ENCODE measurements at places on chromosomes 2 and 18.

- DNase-seq = no peak
Observed at GRCh38 chr2:237564526-237565131, 1.7 kb upstream of the PRLH start.

DNA sequence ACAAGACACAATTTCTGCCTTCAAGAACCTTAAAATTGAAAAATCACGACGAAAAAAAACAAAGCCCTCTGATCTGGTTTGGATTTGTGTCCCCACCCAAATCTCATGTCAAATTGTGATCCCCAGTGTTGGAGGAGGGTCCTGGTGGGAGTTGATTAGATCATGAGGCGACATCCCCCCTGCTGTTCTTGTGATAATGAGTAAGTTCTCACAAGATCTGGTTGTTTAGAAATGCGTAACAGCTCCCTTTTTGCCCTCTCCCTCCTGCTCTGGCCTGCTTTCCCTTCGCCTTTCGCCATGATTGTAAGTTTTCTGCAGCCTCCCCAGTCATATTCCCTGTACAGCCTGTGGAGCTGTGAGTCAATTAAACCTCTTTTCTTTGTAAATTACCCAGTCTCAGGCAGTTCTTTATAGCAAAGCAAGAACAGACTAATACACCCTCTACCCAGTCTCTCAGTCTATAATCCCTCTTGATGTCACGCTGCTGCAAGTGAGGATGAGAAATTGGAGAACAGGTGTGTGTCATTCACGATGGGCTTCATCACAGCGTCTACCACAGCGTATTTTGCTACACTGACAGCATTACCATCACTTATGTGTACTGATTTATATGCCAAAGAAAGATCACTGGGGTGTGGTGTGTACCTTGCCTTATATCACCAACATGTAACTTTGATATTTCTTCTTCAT, 330.7 kb downstream of the MTX2 start:
- DNase-seq = no peak

GRCh38 chr2:187157046-187157445, 291.0 kb downstream of the CALCRL start:
- no peak for DNase-seq

GRCh38 chr2:150792780-150793300, 305.4 kb upstream of the RND3 start:
- no peak for DNase-seq

DNA sequence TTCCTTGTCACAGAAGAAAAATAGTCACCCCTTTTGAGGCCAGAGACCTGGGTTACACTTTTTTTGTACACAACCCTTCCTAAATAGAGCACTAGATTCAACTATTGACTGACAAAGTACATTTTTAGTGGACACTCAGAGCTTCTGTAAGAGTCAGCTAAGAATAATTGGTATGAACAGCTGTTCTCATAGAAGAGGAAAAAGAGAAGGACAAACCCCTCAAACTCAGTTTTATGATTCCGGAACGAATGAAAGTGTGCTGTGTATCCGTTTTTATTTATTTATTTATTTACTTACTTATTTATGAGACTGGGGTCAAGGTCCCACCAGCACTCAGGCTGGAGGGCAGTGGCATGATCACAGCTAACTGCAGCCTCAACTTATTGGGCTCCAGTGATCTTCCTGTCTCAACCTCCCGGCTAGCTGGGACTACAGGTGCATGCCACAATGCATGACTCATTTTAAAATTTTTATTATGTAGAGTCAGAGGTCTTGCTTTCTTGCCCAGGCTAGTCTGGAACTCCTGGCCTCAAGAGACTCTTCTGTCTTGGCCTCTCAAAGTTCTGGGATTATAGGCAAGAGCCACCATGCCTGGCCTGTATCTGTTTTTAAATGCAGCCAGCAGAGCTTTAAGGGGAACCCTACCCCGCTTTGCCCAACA, 36.0 kb upstream of the FZD5 start:
- DNase-seq = no peak

DNA sequence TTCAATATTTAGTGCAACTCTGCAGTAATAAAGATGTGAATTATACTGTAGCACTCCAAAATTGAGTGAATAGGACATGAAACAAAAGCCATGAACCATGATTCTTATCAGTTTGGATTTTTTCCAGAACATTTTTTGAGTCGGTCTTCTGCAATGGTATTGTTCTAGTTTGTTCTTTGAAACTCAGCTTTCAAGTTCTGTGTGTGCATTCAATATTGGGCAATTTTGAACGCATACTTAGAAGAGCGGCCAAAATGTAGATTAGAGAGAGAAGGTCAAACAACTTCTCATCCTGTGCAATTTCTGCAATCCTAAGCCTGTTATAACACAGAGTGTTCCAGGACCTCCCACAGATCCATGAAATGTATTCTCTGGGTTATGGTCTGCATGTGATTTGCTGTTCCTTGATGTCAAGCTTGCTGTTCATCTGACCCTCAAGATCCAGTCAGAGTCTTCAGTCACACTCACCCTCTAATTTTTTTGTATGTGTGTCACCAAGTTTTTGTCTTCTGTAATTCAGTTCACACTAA, 48.3 kb downstream of the TSPYL6 start:
- DNase-seq = no peak

GRCh38 chr2:195871326-195871725, 197.3 kb downstream of the DNAH7 start:
- DNase-seq = no peak

DNA sequence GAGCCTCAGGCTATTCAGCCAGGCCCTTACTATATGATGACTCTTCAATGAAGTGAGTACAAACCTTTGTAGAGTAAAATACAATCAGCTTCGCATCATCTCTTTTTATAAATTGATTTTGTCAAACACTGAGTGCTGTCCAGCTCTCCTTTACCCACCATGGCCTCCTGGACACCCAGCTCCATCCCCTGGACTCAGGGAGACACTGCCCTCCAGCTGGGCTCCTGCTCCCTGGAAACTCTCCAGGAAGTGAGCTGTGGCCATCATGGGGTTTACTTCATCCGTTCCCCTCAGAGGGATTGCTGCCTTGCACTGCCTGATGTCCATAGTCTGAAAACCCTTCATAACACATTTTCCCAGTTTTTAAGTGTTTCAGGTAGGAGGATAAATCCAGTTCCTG, 82.5 kb upstream of the XIRP2 start:
- DNase-seq = no peak

DNA sequence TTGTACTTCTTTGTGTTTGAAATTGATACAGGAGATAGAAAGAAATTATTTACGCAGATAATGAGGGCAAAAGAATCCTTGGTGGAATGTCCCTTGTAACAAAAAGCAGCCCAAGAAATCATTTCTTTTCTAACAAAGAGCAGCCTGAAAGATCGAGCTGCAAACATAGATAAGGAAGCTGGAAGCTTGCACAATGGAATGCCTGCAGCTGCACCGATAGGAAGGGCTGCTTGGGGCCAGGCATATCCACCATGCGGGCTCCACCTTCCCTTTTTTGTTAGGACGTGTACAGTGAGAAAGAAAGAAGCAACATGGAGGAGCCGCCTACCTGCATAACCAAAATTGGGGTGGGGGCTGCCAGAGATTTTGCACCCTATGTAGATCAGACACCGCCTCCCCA, 568.7 kb downstream of the METTL4 start:
- DNase-seq = peak; percentile 53

- no peak for DNase-seq
Observed at GRCh38 chr2:20551260-20551944, 99.5 kb downstream of the HS1BP3 start.

DNA sequence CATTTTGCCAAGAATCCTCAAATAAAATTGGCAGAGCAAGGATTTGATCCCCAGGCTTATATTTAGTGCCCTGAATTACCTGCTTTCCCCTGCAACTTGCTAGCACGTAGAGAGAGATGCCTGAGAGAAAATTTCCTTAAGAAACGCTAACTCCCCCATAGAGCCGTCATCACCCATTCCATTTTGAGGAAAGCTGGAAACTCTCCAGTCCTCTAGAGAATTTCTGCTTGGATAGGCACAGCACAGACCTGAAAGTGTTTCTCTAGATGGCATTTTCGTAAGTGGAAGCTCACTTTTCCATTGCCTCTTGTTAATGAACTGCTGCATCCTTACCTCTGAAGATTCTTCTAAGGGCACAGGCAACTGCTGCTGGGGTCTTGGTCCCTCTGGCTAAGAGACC, 277.8 kb upstream of the SIX2 start:
- no peak for DNase-seq

DNA sequence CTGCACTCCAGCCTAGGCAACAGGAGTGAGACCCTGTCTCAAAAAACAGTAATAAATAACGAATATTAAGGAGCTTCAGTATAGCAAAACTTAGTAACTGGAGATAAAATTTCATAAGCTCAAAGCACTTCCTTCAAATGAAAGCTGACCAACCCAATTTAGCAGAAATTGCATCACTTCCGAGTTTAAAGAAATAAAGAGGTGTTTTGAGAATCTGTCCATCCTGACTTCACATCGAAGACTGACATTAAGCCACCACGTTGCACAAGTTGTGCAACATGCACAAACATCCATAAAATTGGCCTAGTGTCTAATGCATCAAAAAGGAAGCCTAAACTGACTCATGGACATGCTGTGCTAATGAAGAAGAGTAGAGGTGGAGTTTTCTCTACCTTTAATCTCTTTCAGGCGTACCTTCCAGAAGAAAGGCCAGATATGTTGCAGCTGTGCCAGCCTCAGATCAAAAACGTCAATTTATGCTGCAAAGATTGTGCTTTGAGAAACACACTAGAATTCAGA, 7.7 kb upstream of the DSG3 start:
- DNase-seq = peak; percentile 39

GRCh38 chr2:178550352-178550751, 70.1 kb downstream of the PLEKHA3 start:
- no peak for DNase-seq

- DNase-seq = no peak
Observed at GRCh38 chr2:44744961-44745892, 196.3 kb upstream of the SIX3 start.

DNA sequence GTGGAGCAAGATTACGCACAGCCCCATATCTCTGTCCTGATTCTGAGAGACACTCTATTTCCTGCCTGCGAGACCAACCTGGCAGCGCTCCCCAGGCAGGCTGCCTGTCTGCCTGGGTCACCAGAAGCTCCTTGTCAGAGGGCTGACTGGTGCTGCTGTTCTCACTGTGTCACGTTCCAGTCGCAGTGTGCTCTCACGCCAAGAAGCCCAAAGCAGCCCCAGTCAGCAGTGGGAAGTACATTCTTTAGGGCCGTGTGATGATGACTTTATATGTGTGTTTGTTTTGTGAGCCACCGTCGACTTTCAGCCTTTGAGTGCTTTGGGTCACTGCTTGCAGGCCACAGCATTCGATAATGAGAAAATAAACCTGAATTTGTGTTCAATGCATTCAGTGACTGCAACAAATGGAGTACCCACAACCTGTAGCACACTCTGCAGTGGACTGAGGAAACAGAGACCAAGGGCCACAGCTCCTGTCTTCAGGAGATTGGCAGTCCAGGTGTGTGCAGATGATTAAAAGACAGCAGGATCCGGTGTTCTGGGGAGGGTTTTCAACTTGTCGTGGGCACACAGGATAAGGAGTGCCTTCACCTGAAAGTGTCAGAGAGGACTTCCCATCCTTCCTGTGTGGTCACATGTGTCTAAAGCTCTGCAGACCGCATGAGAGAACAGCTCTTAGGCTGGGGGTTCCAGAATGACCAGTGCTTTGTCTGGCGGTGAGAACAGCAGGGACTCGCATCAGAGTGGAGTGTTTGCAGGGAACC, 4.8 kb downstream of the TNFRSF11A start:
- DNase-seq = no peak

GRCh38 chr2:8461341-8461740, 220.5 kb upstream of the ID2 start:
- no peak for DNase-seq

DNA sequence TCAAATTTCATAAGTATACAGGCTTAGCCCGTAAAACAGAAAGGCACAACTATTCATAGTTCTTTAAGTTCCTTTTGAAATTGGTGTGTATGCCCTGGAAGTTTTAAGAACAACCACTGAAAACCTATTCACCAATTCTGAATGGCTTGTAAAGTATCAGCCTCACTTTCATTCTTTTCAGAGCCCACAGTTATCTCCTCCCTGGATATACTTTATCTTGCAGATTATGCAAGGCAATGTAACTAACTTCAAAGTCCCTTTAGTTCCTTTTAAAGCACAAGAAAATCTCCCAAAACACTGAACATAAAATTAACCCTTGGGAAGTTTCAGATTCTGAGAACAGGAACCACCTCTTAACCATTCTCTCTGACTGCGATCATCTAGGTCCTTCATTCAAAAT, 1.1 kb downstream of the STRN start:
- no peak for DNase-seq

DNA sequence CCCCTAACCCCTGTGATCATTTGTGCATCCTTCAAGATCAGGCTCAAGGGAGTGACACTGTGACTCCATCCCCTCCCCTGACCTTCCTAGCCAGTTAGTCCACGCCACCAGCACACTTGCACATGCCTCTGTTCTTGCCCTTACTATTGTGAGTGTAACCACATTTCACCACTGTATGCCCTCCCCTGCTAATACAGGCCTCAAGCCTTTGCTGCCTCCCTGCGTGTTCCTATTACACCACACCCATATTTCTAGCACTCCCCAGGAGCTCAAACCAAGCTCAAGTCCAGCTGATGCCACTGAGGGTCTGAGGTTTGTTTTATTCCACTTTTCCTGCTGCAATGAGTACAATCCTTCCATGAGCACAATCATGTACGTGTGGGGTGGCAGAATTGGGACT, 288.9 kb upstream of the FBXO11 start:
- DNase-seq = no peak

DNA sequence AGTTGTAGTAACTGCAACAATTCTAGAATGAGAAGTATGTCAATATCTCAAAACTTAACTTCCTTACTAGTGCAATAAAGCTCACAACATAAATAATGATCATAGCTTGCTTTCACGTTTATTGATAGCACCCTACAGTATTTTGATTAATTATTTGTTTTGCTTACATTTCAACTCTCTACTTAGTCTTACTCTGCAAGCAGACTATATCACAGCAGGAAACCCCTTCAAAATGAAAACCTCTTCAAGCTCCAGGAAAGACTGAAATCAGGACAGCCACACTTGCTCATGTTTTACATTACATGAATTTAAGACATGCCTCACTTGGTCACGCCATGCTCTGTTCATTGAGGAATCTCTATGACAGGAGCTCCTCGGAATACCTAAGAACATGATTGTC, 3.3 kb downstream of the OLA1 start:
- no peak for DNase-seq

DNA sequence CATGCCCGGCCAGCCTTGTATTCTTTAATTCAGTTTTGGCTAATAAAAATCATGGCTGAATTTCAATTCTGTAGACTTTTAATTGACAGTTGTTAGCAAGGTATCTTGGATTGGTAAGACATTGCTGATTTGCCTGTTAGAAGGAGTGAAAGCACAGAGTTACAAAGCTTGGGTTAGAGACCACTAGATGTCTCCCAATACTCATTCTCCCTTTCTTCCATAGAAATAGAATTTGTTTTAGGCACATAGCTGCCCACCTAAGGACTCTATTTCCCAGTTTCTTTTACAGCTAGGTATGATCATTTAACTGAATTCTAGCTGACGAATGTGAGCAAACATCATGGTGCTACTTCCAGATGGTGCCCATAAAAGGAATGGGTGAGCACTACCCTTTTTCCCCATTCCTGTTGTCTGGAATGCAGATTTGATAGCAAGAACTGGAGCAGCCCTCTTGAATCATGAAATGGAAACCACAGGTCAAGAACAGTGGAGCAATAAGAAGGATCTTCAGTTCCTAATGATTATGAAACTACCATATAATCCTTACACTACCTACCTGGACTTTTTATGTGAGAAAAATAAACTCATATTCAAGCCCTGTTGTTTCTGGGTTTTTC, 17.5 kb downstream of the PECR start:
- DNase-seq = peak; percentile 22

- DNase-seq = no peak
Observed at GRCh38 chr2:195903956-195904355, 164.7 kb downstream of the DNAH7 start.

Data from NB4 (cell line).